Inflammatory macrophage (primary cell): ENCODE measurements at places on chromosomes 2 and 18.

- peak; percentile 42 for DNase-seq
Observed at GRCh38 chr2:101983928-101984327, 7.8 kb upstream of the IL1R2 start.

- DNase-seq = no peak
Observed at GRCh38 chr2:233593201-233593600, 24.2 kb upstream of the UGT1A8 start.

DNA sequence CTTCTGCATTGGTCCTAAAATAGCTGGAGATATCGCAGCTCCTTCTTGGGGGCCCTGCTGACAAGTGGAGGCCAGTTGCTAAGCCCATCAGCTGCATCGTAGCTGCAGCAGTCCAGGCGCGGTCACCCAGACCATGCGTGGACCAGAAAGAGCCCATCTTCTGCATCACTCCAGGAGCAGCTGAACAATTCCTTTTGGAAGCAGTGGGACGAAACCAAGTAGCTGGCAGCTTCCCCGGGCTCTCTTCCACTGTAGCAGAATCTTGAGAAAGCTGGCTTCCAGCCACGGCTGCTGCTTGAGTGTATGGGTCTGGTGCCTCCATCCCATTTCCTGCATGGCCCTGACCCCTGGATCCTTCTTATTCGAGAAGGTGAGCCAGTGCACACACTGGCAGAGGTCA is 22.2 kb upstream of the CAB39 start:
- DNase-seq = no peak

DNA sequence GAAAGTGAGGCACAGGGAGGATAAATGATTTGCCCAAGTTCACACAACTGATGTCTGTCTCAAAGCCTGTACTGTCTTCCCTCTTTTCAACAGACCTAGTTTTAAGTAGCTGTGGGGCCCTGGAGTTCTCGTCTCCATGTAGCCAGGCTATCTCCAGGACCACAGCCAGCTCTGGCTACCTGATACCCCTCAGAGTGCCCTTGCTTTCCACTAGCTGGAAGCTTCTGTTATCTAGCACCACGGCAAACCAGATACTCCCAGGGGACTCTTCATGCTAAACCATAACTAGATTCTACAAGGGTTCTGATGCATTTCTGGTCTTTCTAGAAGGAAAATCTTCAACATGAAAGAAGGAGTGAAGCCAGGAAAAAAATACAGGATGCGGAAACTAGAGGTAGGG is 137.3 kb downstream of the GALNT14 start:
- DNase-seq = no peak

- no peak for DNase-seq
Observed at GRCh38 chr2:28639836-28640235, 111.8 kb upstream of the PPP1CB start.

DNA sequence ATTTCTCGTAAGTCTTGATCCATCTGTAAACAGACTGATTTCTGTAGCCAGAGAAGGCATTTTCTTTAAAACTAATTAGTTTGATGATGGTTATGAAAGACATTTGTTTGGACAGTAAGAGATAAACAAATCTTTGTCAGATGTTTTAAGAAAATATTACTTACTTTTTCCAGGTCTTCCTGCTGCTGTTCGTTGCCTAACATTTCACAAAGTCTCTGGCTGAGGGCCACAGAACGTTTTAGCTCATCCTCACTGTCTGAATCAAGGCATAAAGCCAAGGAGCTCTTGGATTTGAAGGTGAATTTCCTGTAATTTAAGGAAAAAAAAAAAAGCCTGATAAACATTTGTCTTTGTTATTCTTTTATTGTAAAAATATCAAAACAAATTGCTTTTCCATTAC is 57.8 kb downstream of the VIL1 start:
- no peak for DNase-seq

DNA sequence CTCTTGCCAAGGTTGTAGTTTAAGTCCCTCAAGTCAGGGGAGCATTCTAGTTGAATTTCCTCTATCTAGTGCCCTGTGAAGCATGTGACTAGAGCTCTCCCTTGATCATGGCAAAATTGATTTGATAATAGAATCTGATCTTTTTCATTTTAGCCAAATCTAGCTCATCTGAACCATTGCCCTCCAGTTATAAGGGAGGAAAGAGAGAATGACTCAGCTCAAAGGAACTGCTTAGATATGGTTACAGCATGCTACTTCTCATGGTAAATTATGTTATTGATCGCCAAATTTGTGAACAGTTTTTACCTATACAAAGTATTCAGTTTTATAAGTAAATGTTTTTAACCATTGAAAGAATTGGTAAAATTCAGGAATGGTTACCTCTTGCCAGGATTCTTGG is 100.8 kb downstream of the GPR39 start:
- no peak for DNase-seq

- DNase-seq = no peak
Observed at GRCh38 chr2:120617055-120617454, 118.6 kb upstream of the GLI2 start.

- DNase-seq = no peak
Observed at GRCh38 chr2:48471048-48471474, 58.9 kb upstream of the STON1 start.
